Smooth muscle cell of bladder (primary cell): ENCODE measurements at places on chromosomes 11 and 22. TPM values are rescaled to one million over a fixed set of nuclear protein-coding genes. Genes with fewer than 3 reads are reported as not detected.

PRSS23 gene
- total RNA-seq, result 150 and 252 TPM in 2 replicates

SLCO2B1 gene
- 0.28 and 0.65 TPM in 2 replicates for total RNA-seq

DDT gene
- total RNA-seq, result 88.7 and 111 TPM in 2 replicates

PLEKHB1 gene
- 0.74 and 0.85 TPM in 2 replicates for total RNA-seq

MEI1 gene
- 0.46 and 1.1 TPM in 2 replicates for total RNA-seq
